ENCODE measurements at places on chromosomes 12 and 14.

- no peak for DNase-seq
Observed at GRCh38 chr12:122139266-122139665, 34.8 kb downstream of the IL31 start.

DNA sequence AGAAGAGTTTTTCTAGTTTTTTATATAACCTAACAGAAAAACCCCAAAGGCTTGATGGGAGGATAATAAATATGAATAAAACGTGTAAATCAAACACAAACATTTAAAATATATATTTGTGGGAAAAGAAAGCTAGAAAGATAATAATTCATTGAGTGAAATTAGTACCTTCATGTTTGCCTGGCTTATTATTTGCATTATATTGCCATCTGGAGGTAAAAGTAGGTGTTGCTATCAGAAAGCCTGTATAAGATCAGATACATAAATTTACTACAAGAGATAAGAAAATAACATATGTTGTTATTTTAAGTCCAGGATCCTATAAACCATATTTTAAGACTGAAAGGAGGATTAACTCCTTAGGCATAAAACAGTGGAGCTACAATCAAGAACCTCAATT is 77.7 kb downstream of the NTS start:
- no peak for DNase-seq

DNA sequence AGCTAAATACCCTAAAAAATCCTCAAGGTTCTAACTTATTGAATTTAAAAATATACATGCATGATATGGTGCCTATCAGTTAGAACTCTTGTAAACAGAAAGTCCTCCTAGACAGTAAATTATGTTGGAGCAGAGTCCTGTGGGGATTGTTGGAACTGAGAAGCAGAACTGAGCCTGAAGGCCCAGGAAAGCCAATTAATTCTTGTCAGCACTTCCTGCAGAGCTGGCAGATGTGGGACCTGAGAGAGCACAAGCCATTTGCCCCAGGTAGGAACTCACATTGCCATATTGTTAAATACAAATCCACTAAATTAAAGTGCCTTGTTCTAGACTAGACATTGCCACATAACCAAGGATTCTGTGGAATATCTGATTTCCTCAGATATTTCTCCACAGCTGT is 117.1 kb downstream of the RTN1 start:
- no peak for DNase-seq

DNA sequence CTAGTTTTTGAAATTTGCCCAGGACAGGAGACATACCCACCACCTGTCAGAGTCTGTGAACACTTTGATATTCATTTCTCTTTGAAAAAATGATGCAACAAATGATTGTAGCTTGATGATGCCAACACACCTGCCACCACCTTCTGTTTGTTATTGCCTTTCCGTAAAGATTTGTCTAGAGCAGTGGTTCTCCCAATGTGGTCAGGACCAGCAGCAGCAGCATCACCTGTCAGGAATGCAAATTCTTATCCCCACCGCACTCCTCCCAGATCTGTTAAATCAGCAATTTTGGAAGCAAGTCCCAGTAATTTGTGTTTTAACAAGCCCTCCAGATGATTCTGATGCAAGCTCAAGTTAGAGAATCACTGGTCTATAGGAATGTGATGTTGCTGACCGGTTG is 9.9 kb downstream of the CCDC175 start:
- no peak for DNase-seq

DNA sequence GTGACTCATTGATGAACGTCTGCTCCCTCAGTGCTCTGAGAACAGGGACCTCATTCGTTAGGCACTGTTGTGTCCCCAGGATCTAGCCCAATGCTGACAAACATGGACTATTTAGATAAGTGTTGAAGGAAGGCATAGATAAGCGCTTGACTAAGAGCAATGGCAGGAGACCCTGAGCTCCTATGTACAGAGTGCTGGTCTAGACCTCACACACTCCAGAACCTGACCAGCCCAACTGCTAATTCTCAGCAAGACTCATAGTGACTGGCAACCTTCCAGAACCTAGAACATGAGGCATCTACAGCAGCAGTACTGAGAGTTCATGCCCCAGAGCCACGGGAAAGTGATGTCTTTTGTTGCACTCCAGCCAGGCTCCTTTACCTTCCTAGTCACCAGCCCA is 69.2 kb downstream of the CRACR2A start:
- DNase-seq: no peak

DNA sequence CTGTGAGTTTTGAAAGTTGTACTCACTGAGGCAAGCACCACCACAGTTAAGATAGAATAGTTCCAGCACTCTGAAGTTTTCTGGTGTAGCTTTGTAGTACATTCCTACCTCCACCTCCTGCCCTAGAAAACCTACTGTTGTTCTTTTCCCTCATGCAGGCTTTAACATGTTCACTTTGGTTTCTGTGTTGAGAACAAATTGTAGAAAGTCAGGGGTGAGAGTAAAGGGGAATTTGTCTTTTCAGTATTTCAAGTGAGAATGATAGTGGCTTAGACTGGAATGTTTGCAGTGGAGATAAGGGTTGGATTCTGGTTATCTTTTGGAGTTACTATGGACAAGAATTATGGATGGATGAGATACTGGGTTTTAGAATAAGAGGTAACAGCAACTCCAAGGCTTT is 67.2 kb downstream of the AEBP2 start:
- no peak for DNase-seq

- no peak for DNase-seq
Observed at GRCh38 chr14:104865081-104865630, at the start of gene CEP170B. CEP170B (plus strand) TSS chr14:104865268; CDS start chr14:104868451, 3,183 bp downstream.

GRCh38 chr14:42460673-42461072 is 854.0 kb downstream of the LRFN5 start:
- no peak for DNase-seq
